ENCODE measurements at places on chromosomes 3 and 15.

GRCh38 chr3:114058646-114059045 is 2.1 kb downstream of the QTRT2 start:
- no peak for DNase-seq

DNA sequence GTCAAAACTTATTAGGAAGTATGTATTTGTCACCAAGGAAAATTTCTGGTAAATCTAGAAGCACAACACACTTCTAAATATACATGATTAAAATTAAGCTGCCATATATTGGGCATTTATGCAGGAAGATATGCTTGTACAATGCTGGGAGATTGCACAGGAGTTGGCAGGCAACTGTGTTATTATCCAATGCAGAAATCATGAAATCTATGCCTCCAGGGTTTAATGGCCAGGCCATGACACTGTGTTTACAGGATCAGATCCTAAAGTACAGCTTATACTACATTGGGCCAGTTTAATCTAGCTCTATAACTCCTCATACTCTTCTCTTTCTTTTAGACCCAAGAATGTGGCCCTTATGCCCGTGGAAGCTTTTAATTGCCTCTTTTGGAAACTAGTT is 391.4 kb upstream of the DPH6 start:
- DNase-seq: no peak

DNA sequence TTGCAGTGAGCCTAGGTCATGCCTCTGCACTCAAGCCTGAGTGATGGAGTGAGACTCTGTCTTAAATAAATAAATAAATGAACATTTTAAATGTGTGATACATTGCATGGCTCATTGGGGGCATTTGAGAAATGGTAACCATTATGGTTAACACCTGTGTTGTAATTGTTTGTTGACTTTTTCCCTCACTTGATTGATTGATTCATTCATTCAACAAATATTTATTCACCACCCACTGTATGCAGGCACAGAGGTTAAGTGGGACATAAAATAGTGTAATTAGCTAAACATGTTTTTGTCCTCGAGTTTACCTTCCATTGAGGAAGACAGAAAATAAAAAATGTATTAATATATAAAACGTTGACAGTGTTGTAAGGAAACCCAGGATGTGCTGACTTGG is 127.1 kb upstream of the ANKRD28 start:
- DNase-seq: no peak

GRCh38 chr3:138908846-138909245 is 38.1 kb downstream of the FOXL2 start:
- no peak for DNase-seq

GRCh38 chr3:127041933-127042332 is 59.0 kb downstream of the PLXNA1 start:
- no peak for DNase-seq

- DNase-seq: no peak
Measured at GRCh38 chr3:53817809-53818208, 28.4 kb downstream of the CHDH start.

GRCh38 chr3:31219131-31219843 is 313.4 kb upstream of the STT3B start:
- DNase-seq: no peak

- DNase-seq: no peak
Measured at GRCh38 chr3:183664913-183665381, 29.5 kb downstream of the KLHL24 start.

Data from hippocampal formation (tissue), 2 donors.